Upper lobe of right lung (tissue), 1 donor: ENCODE measurements at places on chromosomes 12 and 14. TPM values are rescaled to one million over a fixed set of nuclear protein-coding genes. Genes with fewer than 3 reads are reported as not detected.

DNA sequence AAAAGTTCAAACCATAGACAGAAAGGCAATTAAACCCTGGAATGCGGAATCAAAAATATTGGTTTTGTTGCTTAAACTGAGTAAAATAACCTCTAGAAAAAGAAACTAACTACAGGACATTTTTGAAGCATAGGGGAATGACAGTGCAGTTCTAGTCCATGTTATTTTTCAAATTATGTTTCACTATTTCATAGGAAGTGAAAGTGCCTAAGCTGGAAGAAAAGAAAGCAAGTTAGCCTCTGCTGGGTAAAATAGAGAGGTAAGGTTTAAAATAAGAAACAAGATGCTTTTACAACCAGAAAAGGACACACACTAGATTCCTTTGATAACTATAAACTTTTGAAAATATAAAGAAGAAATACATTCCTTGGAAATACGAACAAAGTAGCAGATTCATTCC lies 1.1 kb downstream of the CLECL1 start:
- H3K4me3 ChIP-seq: peak overlapping the region; percentile 17
- no peaks in the 10 kb centered on the region for H3K36me3 ChIP-seq
- no peak for DNase-seq
- H3K27ac ChIP-seq: peak overlapping the region; percentile 71
- H3K27me3 ChIP-seq: no peaks in the 10 kb centered on the region
- no peaks in the 10 kb centered on the region for H3K4me1 ChIP-seq

DNA sequence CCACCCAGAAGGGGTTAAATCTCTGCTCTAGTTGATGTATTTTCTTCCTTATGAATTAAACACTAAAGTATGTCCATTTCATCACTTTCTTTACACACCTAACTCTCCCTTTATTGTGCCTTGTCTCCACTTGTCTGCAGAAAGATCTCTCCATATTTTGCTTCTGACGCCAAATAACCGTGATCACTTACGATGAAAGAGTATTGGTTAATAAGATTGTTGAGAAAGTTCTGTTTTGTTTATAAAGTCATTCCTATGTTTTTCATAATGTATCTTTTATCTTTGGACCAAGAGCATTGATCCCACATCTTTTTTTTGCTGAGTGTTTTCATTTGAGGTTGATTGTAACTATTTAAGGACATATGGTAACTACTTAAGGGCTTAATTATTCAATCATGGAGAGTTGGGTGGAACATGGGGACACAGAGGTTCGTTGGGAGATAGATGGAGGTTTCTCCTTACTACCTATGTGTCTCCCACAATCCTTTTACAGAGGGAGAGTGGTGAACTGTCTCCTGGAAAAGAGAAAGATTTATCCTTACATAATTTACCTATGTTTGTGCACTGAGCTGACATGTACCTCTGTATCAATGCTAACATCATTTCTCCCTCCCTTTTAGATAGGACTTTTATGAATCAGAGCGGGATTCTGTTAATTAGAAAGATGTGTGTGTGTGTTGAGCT lies 120.7 kb upstream of the SLC38A2 start:
- peaks cover 23% of the 10 kb centered on the region for H3K4me1 ChIP-seq
- H3K27ac ChIP-seq: peak overlapping the region; percentile 72
- no peaks in the 10 kb centered on the region for H3K27me3 ChIP-seq

- H3K36me3 ChIP-seq: no peaks in the 10 kb centered on the region
- H3K27me3 ChIP-seq: peaks cover 58% of the 10 kb centered on the region
- DNase-seq: no peak
- H3K27ac ChIP-seq: no peak overlapping the region
Observed at GRCh38 chr14:76131071-76131965, 20.4 kb upstream of the GPATCH2L start.

DNA sequence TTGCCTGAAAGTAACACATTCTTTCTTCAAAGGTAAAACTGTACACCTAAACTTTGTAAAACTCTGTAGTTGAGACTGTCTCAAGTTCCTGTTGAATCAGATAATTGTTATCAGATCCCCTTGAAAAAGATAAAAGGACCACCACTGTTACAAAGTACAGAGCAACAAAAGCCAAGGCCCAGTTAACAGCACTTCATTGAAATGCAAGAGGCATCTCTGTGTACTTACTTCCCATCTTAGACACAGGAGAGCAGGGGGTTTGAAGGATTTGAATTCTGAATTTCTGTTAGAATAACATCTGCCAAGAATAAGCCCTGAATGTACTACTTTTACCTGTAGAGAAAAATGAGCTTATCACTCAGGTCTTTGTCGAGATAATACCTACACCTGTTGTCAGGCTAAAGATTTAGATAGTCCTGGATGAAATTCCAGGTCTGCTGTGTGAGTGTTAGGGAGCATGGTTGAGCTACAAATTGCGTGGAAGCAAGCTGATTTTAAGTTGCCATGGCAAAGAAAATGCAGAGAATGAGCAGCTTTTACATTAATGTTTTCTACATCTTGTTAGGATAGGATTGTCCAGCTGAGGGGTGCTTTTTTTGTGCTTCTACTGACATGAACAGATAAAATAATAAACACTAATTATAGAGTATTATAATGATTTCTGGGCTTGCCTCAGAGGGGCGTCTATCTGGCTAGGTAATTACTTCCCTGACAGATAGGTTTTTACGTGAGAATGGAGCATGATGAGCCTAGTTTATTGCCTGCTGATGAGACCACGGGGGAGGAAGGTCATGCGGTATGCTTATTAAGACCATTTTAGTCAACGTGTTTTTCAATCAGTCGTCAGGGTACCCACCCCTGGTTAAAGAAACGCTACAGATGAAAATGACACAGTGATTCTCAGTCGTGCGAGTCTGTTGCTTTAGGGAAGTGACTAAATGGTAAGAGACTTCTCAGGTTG lies 309.2 kb downstream of the PAWR start:
- no peak overlapping the region for H3K4me3 ChIP-seq
- H3K27ac ChIP-seq: no peak overlapping the region
- H3K27me3 ChIP-seq: no peaks in the 10 kb centered on the region
- H3K4me1 ChIP-seq: no peaks in the 10 kb centered on the region

DNA sequence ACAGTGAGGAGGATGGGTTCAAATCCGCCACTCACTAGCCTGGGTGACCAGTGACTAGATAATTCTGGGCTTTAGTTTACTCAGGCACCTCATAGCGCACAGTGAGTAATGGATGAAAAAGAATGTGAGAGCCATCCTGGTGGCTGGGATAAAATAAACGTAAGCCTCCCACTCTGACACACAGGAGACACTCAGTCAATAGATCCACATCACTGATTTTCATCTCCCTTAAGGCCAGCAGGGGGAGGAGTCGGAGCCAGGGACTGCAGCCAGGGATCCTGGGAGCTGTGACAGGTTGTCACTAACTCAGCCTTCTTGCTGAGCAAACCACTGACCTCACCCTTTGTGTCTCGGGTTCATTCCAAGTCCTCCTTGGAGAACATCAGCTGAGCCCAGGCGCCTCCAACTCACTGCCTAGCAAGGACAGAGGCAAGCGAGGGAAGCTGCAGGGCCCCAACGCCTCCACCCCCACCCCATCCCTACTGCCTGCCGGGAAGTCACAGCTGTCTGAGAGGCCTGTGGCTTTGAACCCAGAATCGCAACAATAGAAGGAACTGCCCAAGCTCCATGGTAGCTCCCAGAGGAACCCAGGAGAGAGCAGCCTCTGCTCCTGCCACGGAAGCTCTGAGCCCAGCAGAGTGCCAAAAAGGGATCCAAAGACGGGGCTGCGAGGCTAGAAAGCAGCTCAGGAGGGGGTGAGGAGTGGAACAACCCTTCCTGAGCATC lies 30.7 kb downstream of the PXN start:
- peak overlapping the region; percentile 85 for H3K27ac ChIP-seq
- DNase-seq: peak; percentile 81
- no peak overlapping the region for H3K4me3 ChIP-seq

DNA sequence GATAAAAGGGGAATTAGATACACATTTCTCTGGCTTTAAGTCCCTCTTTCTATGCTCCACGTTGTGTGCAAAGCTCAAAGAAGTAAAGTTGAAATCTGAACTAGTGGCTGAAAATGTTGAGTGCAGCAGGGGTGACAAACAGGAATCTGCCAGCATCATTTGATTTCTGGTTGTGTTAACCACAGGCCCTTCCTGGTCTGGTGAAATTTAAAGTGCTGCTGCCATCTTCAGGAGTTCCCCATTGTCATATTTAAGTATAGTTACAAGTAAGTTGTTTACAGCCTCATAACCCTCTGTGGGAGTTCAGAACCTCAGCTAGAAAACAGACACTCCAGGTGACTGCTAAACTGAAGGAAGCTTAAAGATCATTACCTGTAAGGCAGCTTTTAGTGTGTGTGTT lies 90.9 kb upstream of the CCDC196 start:
- H3K36me3 ChIP-seq: no peaks in the 10 kb centered on the region
- no peak overlapping the region for H3K27ac ChIP-seq
- H3K4me1 ChIP-seq: no peaks in the 10 kb centered on the region
- DNase-seq: no peak

GRCh38 chr12:131833896-131834641 lies 5.9 kb downstream of the MMP17 start:
- H3K27ac ChIP-seq: no peak overlapping the region
- DNase-seq: no peak
- no peak overlapping the region for H3K4me3 ChIP-seq
- H3K36me3 ChIP-seq: no peaks in the 10 kb centered on the region
- H3K27me3 ChIP-seq: peaks cover 37% of the 10 kb centered on the region
- peaks cover 19% of the 10 kb centered on the region for H3K4me1 ChIP-seq

DNA sequence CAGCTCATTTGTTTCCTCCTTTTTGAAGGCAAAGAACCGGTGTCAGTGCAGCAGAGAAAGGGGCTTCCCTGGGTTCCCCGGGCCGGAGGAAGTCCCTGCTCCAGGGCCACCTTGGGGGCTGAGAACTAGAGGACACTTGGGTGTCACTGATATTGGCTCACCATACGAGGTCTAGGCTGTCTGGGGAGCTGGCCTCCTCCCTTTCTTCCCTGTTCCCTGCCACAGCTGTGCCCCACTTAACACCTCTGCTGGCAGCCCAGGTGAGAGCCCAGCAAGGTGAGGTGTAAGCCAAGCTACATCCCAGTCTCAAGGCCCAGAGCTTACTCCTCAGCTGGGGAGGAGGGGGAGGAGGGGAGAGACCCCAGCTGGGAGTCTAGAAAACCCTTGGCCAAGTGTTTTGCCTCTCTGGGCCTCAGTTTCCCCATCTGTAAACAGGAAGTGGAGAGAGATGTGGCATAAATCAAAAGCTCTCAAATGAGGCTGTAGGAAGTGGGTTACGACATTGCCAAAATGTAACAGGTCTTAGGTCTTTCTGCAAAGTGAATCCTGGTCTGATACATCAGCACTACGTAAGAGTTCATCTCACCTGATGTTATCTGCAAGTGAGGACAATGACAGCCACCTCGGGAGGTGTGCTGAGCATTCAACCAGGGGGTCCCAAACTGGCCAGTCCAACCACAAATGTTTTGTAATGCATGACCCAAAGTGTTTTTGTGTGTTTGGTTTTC lies 25.5 kb downstream of the RASAL1 start:
- H3K4me1 ChIP-seq: no peaks in the 10 kb centered on the region
- no peak overlapping the region for H3K27ac ChIP-seq
- H3K27me3 ChIP-seq: peaks cover 5% of the 10 kb centered on the region

GRCh38 chr14:106551265-106551664 lies 1024.9 kb downstream of the TMEM121 start:
- H3K27ac ChIP-seq: no peak overlapping the region
- H3K36me3 ChIP-seq: no peaks in the 10 kb centered on the region

- H3K36me3 ChIP-seq: no peaks in the 10 kb centered on the region
- peaks cover 2% of the 10 kb centered on the region for H3K4me1 ChIP-seq
- H3K27me3 ChIP-seq: no peaks in the 10 kb centered on the region
- H3K4me3 ChIP-seq: no peak overlapping the region
Observed at GRCh38 chr14:71698673-71699072, 233.6 kb upstream of the RGS6 start.

- H3K4me1 ChIP-seq: no peaks in the 10 kb centered on the region
- no peak for DNase-seq
- no peak overlapping the region for H3K4me3 ChIP-seq
- H3K27ac ChIP-seq: no peak overlapping the region
- H3K27me3 ChIP-seq: no peaks in the 10 kb centered on the region
- H3K36me3 ChIP-seq: no peaks in the 10 kb centered on the region
Observed at GRCh38 chr12:79012636-79013035, 148.1 kb downstream of the SYT1 start.

DNA sequence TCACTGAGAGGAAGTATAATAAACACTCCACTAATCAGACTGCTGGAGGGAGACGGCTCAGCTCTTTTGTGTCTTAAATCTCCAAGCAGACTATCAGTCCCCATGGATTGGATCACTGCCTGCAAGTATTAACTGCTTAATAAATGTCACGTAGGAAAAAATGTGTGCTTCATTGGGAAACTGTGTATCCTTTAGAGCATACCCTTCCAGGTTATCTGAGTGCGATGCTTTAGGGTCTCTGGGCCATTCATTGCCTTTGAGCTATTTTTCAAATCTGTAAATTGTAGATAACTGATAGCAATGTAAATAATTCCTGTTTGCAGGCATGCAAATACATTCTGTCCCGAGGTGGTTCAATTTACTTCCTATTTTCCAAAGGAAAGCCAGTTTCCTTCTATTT lies 45.0 kb upstream of the VASH1 start:
- no peaks in the 10 kb centered on the region for H3K36me3 ChIP-seq
- peak overlapping the region; percentile 36 for H3K27ac ChIP-seq
- no peak for DNase-seq
- H3K4me3 ChIP-seq: no peak overlapping the region
- H3K27me3 ChIP-seq: no peaks in the 10 kb centered on the region
- peaks cover 22% of the 10 kb centered on the region for H3K4me1 ChIP-seq

DNA sequence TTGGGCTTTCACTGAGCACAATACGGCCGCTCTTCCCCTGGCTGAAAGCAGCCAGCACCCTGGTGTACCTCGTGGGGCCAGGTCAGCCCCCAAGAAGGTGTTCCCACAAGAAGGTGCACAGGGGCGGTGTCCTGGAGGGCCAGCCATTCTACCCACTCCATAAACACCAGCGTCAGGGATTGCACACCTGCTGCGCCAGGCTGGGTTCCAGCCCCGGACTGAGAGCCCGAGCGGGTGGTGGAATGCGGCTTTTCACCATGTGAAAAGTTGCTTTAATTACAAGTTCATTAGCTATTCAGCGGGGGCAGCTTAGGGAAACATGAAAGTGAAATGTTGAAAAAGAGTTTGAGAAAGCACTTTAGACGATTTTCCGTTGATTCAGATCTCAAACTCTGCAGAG lies 17.5 kb upstream of the MMP17 start:
- H3K4me1 ChIP-seq: no peaks in the 10 kb centered on the region
- no peak overlapping the region for H3K4me3 ChIP-seq
- H3K27me3 ChIP-seq: no peaks in the 10 kb centered on the region
- no peak for DNase-seq
- H3K27ac ChIP-seq: no peak overlapping the region
- H3K36me3 ChIP-seq: no peaks in the 10 kb centered on the region

DNA sequence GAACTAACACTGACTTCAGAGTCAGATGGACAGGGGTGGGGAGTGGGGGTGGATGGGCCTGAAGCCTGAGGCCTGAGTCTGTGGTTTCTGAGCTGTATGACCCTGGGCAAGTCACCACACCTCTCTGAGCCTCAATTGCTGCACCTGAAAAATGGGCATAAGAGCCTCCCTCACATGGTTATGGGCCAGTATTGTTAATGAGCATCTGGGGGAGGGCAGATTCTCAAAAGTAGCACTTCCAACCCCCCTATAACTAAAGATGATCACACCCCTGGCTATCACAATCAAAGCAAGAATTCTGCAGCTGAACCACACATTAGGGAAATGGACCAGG lies 168.6 kb downstream of the RBM19 start:
- H3K27ac ChIP-seq: no peak overlapping the region
- H3K36me3 ChIP-seq: no peaks in the 10 kb centered on the region
- no peak overlapping the region for H3K4me3 ChIP-seq
- H3K27me3 ChIP-seq: no peaks in the 10 kb centered on the region

The APOF gene
- total RNA-seq: not detected

The TEDC1 gene
- 7.9 TPM for total RNA-seq

The PPP1R1A gene
- not detected for total RNA-seq

The OR2AP1 gene
- total RNA-seq: not detected

The WSCD2 gene
- total RNA-seq: 1.7 TPM

The MYF6 gene
- not detected for total RNA-seq
